ENCODE measurements at places on chromosomes 12 and 14. TPM values are rescaled to one million over a fixed set of nuclear protein-coding genes. Genes with fewer than 3 reads are reported as not detected.

- no peaks in the 10 kb centered on the region for H3K27me3 ChIP-seq
- no peak overlapping the region for H3K4me3 ChIP-seq
- H3K27ac ChIP-seq: peak overlapping the region; percentile 74
These were observed 26.5 kb upstream of the ACTN1 start for GRCh38 chr14:69005432-69006148.

NKX2-1 gene
- not detected for total RNA-seq

DNA sequence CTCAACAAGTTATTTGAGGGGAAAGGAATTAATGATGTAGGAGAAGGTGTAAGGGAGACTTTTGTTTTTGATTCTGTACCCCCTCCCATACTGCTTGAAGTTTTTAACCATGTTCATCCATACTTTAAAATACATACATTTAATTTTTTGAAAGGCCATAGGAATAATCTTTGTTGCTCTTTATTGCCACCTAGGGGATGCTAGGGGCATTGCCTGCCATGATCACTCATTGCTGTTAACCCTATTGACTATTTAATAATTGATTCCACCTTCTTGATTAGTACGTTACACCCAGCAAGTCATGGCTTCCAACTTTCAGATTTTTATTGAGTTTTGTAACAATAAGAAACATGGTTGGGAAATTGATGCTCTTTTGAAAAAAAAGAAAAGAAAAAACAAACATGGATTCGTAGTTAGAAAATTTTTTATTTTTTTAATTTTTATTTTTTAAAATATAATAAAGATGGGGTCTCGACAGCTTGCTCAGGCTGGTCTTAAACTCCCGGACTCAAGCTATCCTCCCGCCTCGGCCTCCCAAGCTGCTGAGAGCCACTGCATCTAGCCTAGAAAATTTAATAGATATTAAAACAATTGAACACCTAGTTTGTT is 8.5 kb upstream of the PRKAB1 start:
- no peak overlapping the region for H3K4me3 ChIP-seq
- H3K27me3 ChIP-seq: no peaks in the 10 kb centered on the region
- H3K27ac ChIP-seq: no peak overlapping the region
- no peak for DNase-seq
- no peaks in the 10 kb centered on the region for H3K4me1 ChIP-seq

GRCh38 chr12:70831543-70831942 is 89.0 kb downstream of the PTPRR start:
- no peaks in the 10 kb centered on the region for H3K36me3 ChIP-seq
- DNase-seq: no peak
- no peaks in the 10 kb centered on the region for H3K27me3 ChIP-seq

HOXC12 gene
- total RNA-seq: not detected

DNA sequence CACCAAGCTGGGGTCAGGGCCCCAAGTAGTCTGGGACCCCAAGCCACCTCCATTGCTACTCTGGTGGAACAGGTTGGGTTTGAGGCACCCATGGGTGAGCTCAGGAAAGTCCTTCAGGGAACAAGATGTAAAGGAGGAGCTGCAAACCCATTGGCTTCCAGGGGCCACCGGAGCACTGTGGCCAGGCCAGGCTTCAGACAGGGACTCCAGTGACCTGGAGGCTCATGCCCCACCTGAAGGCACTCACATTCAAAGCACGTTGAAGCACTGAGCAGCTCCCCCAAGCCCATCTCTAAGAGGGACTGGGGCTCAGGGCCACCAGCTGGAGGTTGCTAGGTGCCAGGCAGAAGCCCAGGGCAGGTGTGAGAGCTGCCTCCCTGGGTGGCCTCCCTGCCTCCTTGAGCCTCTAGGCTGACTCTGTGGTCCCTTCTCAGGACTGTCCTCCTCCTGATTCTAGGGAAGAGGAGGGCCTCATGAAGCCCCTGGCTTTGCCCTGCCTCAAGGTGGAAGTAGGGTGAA is 49.1 kb downstream of the FAM222A start:
- peak; percentile 43 for DNase-seq
- no peaks in the 10 kb centered on the region for H3K27me3 ChIP-seq
- H3K36me3 ChIP-seq: no peaks in the 10 kb centered on the region
- no peak overlapping the region for H3K4me3 ChIP-seq
- no peak overlapping the region for H3K27ac ChIP-seq
- H3K4me1 ChIP-seq: peaks cover 19% of the 10 kb centered on the region

DNA sequence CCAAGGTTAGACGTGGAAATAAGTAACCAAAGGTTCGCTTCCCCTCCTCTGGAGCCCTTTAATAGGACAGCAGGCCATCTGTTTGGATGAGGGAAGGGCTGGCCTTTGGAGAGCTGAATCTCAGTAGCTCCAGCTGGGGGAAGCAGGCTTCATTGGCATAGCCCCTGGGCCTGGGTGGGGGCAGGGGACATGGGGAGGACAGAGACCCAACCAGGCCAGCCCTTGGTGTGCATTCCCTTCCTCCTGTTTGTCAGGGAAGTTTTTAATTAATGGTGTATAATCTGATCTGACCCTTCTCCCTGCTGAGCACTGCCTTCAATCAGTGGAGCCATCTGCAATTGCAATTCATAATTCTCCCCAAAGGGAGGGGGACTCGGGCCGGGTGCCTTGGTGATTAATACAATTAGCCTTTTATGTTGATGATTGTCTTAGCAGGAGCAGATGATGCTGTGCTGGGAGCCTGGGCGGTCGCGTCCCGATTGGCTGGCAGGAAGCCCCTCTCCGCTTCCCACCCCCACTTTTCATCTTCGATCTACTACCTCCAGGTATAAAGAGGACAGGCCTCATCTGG is 6.4 kb downstream of the AQP6 start:
- H3K4me3 ChIP-seq: no peak overlapping the region
- no peaks in the 10 kb centered on the region for H3K27me3 ChIP-seq
- DNase-seq: no peak
- H3K27ac ChIP-seq: no peak overlapping the region
- H3K36me3 ChIP-seq: no peaks in the 10 kb centered on the region

CTSG gene
- total RNA-seq: 0.99 TPM

DNA sequence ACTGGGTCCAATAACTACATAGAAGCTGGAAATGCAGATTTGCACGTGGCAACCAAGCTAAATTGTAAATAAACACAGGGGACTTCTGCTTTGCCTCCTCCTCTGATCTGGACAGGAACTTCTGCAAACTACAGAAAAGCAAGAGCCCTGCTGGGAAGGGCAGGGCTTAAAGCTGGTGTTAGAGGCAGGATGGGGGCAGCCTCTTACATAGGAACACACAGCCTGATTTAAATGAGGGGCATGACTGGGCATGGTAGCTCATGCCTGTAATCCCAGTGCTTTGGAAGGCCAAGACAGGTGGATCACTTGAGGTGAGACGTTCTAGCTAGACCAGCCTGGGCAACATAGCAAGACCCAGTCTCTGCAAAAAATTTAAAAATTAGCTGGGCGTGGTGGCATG is 46.7 kb downstream of the ERH start:
- no peaks in the 10 kb centered on the region for H3K27me3 ChIP-seq
- H3K4me1 ChIP-seq: peaks cover 24% of the 10 kb centered on the region
- no peak for DNase-seq
- no peak overlapping the region for H3K27ac ChIP-seq
- no peaks in the 10 kb centered on the region for H3K36me3 ChIP-seq

GRCh38 chr14:104341532-104342434 is 203.4 kb downstream of the KIF26A start:
- DNase-seq: peak; percentile 73

SUPT16H gene
- total RNA-seq: 74.5 TPM

- no peaks in the 10 kb centered on the region for H3K36me3 ChIP-seq
- peak; percentile 46 for DNase-seq
- peaks cover 19% of the 10 kb centered on the region for H3K4me1 ChIP-seq
- no peak overlapping the region for H3K27ac ChIP-seq
These were observed 17.8 kb upstream of the LGALS3 start for GRCh38 chr14:55111122-55111708.

GRCh38 chr12:106275458-106275857 is 27.1 kb upstream of the TCP11L2 start:
- H3K27me3 ChIP-seq: no peaks in the 10 kb centered on the region
- H3K27ac ChIP-seq: no peak overlapping the region
- H3K4me3 ChIP-seq: no peak overlapping the region
- no peaks in the 10 kb centered on the region for H3K4me1 ChIP-seq
- no peak for DNase-seq

MYF6 gene
- not detected for total RNA-seq

RGS6 gene
- 1.8 TPM for total RNA-seq

GRCh38 chr14:92475451-92476187 is 38.0 kb upstream of the RIN3 start:
- H3K36me3 ChIP-seq: no peaks in the 10 kb centered on the region
- no peak overlapping the region for H3K4me3 ChIP-seq
- no peaks in the 10 kb centered on the region for H3K27me3 ChIP-seq
- DNase-seq: peak; percentile 84
- H3K27ac ChIP-seq: no peak overlapping the region

DNA sequence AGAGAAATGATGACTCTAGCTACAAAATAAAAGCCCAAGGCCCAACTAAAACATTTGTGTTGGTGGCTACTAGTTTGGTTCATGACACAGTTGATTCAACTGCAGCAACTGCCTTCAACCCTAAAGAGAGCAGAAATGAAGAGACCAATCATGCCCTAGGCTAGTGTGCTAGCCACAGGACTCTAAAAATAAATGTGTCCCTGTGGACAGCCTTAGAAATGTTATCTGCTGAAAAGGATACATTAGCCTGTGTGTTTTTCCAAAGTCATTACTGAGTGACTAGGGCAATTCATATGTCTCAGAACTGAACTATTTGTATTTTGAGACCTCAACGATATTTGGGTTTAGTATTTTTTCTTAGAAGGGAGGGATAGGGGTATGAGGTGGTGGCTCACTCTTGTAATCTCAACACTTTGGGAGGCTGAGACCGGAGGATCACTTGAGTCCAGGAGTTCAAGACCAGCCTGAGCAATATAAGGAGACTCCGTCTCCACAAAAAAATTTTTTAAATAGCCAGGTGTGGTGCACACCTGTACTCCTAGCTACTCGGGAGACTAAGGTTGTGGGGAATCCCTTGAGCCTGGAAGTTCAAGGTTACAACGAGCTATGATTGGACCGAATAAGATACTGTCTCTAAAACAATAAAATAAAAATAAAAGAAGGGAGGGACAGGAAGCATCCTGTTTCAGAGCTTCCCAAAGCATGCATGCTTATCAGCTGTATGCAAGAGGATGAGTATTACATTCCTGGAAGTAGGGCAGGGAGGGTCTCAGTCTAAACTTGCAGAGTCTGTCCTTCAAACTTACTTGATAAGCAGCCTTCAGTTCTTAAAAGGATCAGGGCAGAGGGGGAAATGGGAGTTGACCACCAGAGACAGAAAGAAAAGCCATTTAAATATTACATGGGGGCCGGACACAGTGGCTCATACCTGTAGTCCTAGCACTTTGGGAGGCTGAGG is 29.6 kb upstream of the NAP1L1 start:
- no peaks in the 10 kb centered on the region for H3K27me3 ChIP-seq
- H3K27ac ChIP-seq: no peak overlapping the region

- H3K27ac ChIP-seq: no peak overlapping the region
- H3K4me1 ChIP-seq: no peaks in the 10 kb centered on the region
- no peak for DNase-seq
- H3K27me3 ChIP-seq: no peaks in the 10 kb centered on the region
These were observed 95.1 kb downstream of the NT5DC3 start for GRCh38 chr12:103745962-103746361.

GRCh38 chr12:105100207-105100985 is 7.1 kb upstream of the WASHC4 start:
- H3K4me3 ChIP-seq: no peak overlapping the region
- no peaks in the 10 kb centered on the region for H3K36me3 ChIP-seq
- no peak for DNase-seq
- no peak overlapping the region for H3K27ac ChIP-seq

- H3K27ac ChIP-seq: peak within 1 kb of the TSS; percentile 100
- peaks cover 58% of the 10 kb centered on the region for H3K4me1 ChIP-seq
- no peaks in the 10 kb centered on the region for H3K36me3 ChIP-seq
- peak within 1 kb of the TSS; percentile 90 for H3K4me3 ChIP-seq
- H3K27me3 ChIP-seq: no peaks in the 10 kb centered on the region
These were observed at the start of gene ARHGAP5 for GRCh38 chr14:32077081-32078022. Gene ARHGAP5, plus strand, starts transcription at chr14:32077304. Its CDS starts 13,366 bp downstream, at chr14:32090670.

DNA sequence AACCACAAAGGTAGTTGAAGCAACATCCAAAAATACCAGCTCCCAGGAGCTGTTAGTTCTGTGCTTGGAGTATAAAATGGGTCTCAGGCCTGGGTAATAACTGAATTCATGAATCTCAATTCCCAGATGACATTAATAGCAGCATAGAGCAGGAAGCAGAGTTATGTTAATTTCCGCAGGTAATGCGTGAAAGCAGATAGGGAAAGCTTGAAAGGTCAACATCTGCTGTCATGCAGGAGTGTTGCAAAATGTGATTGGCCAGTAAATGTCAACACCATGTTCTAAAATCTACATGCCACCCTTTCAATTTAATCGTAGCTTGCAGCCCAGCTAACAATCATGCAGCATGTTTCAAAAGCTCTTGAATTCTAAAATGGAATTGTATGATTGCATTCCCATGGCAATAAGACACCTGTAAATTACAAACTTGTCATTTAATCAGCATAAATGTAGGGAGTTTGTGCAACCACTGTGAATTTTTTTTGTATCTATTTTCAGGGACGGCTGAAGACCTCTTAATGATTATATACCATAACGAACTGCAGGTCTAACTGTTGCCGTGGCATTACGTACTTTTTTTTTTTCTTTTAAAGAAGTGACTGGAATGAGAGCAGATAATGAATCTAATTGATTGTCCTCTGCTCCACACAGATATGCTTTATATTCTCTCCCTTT is 635.8 kb upstream of the FOXG1 start:
- H3K4me3 ChIP-seq: no peak overlapping the region
- DNase-seq: no peak
- H3K36me3 ChIP-seq: no peaks in the 10 kb centered on the region
- no peak overlapping the region for H3K27ac ChIP-seq
- no peaks in the 10 kb centered on the region for H3K27me3 ChIP-seq

DNA sequence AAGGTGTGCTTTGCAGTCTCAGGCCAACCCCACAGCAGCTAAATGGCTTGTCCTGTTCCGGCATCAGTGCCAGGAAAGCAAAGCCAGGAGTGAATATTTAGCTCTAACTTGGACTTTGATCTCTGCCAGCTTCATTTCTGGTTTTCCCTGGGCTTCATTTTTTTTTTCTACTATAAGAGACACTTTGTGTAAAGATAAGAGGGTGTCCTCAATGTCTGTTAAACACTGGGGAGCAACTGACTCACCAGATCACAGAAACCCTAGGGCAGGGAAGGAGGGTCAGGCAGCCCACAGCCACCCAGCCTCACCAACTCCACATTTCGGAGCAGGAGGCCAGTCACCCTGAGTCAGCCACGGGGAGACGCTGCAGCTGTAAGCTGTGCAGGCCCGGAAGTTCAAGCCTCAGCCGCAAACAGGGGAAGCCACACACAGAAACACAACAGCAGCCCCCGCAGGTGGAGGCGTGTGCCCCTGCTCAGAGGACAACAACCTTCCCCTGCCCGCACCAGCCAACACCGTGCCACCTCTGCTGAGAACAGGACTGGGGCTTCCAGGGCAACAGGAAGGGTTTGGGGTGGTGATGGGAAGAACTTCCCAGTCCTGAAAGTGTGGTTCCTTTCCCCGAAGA is 6.3 kb downstream of the TNFRSF1A start:
- H3K27me3 ChIP-seq: no peaks in the 10 kb centered on the region
- peak overlapping the region; percentile 29 for H3K4me3 ChIP-seq
- H3K36me3 ChIP-seq: peaks cover 31% of the 10 kb centered on the region
